ENCODE measurements at places on chromosomes 2 and 18.

DNA sequence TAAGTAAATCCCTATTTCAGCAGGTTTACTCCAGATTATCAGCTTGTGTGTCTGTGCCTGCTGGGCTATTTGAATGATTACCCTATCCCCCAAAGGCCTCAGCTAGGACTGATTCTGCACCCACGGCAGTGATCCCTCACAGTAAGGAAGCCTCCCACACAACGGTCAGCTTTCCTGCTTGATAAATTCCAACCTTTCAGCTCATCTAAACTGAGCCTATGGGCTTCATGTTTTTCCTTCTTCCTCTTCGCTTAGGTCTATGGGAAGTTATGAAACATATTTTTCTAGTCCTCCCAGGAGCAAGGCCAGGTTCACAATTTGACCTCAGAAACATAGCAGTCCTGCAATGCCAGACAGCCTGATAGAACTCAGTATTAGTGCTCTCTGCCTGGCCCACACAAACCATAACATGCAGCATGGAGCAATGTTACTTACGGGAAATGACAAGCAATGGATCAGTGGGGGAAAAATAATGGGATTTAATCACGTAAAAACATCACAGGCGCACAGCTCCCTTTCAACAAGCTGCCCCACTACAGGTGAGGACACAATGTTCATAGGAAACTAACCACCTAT, 170.9 kb downstream of the ZNF521 start:
- DNase-seq: no peak

GRCh38 chr2:136207665-136208064, 89.7 kb upstream of the CXCR4 start:
- no peak for DNase-seq

DNA sequence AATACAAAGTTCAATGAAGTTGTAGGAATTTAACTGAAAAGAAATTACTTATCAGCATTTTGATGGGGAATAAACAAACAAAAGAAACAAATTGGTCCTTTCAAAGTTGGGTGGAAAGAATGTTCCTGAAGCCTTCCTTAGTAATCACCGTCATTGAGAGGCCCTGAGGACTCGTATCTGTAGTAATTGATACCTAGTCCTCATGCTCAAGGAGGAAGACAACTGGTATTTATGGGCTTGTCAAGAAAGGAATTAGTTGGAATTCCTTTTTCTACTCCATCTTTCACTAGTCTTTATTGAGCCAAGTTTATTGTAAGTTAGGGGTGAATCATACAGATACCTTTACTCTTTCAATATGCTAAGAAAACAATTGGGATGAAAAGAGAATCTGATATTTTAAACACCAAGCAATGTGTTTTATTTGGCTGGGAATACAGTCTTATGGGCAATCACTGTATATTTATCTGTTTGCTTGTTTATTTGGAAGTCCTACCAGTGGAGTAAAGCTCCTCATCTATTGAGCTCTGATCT, 324.8 kb downstream of the ARHGAP15 start:
- DNase-seq: no peak

- no peak for DNase-seq
These were observed 179.0 kb downstream of the TRABD2A start for GRCh38 chr2:84701880-84702279.

GRCh38 chr18:23058746-23059415, 76.4 kb upstream of the CABLES1 start:
- no peak for DNase-seq

DNA sequence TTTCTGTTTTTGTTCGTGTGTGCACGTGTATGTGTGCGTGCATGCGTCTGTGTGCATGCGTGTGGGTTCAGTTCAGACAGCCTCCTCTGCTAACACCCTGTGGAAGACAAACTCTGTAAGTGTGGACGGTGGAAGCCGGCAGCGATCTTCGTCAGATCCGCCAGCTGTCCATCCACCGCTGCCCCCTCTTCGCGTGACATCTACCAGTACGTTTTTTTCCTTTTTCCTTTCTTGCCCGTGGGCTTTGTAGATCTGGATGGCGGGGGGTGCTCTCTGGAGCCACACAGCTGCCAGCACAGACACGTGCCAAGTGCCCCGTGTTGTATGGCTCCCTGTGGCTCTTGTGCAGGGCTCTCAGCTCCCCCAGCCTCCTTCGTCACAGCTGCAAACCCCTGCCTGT, 32.3 kb downstream of the ITGB1BP1 start:
- DNase-seq: no peak

DNA sequence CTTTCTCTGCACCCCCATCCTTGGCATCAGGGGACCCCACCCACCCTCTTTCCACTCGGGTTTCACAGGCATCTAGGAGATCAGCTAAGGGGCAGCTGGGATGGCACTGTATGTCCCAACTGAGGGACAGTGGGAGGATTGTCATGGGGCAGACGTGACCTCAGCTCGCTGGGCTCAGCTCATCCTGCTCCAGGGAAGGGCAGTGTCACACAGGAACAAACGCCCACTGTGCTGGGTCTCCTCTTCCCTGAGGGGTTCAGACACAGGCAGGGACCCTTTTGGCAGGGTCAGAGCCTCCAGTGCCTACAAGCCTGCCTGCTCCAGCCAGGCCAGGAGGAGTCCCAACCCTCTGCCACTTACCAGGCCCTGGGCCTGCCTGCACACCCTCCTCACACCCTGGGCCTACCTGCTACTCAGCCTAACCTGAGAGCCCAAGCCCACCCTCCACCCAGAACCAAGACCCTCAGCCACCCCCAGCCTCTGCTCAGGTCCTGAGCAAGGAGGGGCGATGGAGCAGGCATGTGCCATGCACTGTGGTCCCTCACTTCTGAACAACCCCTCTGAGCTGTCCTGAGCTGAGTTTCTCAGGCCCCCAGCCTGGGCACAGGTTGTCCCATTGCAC, 68.2 kb downstream of the HS1BP3 start:
- no peak for DNase-seq

Data from stimulated activated naive CD4-positive, alpha-beta T cell treated with Interleukin-2 at 50 U/mL for 16 hours (primary cell).